SK-N-SH (cell line): ENCODE measurements at places on chromosomes 5 and 9.

DNA sequence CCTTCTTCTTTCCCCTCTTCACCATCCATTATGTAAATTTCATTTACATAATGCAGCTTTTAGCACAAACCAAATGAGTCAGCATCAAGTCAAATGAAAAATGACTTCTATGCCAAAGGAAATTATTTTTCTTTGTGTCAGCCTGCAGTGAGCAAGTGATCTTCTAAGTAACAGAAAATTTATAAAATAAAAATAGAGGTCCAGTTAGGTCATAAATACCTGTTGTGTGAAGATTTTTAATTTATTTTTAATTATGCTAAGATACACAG, 16.7 kb upstream of the THG1L start:
- H3K27ac ChIP-seq, result no peak overlapping the region
- no peak overlapping the region for H3K4me3 ChIP-seq
- H3K36me3 ChIP-seq, result no peaks in the 10 kb centered on the region
- no peaks in the 10 kb centered on the region for H3K4me1 ChIP-seq
- H3K27me3 ChIP-seq, result no peaks in the 10 kb centered on the region

DNA sequence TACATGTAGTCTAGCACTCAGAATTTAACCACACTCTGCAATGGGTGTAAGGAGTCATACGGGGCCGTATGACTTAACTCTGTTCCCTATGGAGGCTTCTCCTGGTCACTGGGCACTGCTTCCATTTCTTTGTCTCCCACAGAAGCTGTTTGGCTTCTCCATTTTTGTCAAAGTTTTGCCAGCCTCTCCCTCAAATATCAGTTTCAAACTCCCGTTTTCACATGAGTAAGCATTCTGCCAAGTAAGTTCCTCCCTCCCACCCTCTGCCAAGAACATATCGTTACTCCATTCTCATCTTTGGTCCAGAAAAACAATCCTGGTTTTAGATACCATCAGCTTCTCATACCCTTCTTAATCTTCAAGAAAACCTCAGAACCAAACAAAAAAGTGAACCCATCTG, 6.1 kb downstream of the AFAP1L1 start:
- H3K4me1 ChIP-seq, result no peaks in the 10 kb centered on the region; the same call in 1 of the 2 replicates
- no peak for DNase-seq
- H3K27ac ChIP-seq, result no peak overlapping the region
- no peaks in the 10 kb centered on the region for H3K27me3 ChIP-seq
- no peaks in the 10 kb centered on the region for H3K36me3 ChIP-seq

DNA sequence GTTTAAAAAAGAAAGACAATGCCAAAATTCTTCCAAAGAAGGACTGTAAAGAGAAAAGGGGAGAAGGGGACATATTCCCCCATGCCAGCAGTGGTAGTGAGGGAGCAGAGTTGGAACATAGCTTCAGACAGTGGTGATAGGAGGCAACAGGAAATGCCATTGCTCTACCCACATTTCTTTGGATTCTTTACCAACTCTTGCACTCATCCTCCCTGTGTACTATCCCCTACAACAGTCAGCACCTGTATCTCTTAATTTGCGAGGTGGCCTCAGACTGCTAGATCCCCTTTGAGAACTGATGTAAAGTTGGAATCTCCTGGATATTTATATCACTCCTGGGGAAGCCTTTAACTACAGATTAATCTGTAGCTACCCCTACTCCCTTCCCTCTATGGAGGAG, 320.6 kb upstream of the PTGER4 start:
- H3K27ac ChIP-seq, result no peak overlapping the region
- H3K36me3 ChIP-seq, result no peaks in the 10 kb centered on the region
- no peak overlapping the region for H3K4me3 ChIP-seq

GRCh38 chr9:18795947-18796671, 236.9 kb downstream of the SAXO1 start:
- H3K4me3 ChIP-seq, result no peak overlapping the region
- H3K36me3 ChIP-seq, result peaks cover 9% of the 10 kb centered on the region; the same call in 1 of the 2 replicates
- peak overlapping the region; percentile 40; the same call in 1 of the 2 replicates for H3K27ac ChIP-seq
- DNase-seq, result no peak

GRCh38 chr5:169174923-169175322, 126.0 kb downstream of the SLIT3 start:
- peak overlapping the region; percentile 95; the same call in 1 of the 2 replicates for H3K27ac ChIP-seq
- H3K27me3 ChIP-seq, result no peaks in the 10 kb centered on the region
- no peak overlapping the region for H3K4me3 ChIP-seq
- H3K4me1 ChIP-seq, result peaks cover 44% of the 10 kb centered on the region

DNA sequence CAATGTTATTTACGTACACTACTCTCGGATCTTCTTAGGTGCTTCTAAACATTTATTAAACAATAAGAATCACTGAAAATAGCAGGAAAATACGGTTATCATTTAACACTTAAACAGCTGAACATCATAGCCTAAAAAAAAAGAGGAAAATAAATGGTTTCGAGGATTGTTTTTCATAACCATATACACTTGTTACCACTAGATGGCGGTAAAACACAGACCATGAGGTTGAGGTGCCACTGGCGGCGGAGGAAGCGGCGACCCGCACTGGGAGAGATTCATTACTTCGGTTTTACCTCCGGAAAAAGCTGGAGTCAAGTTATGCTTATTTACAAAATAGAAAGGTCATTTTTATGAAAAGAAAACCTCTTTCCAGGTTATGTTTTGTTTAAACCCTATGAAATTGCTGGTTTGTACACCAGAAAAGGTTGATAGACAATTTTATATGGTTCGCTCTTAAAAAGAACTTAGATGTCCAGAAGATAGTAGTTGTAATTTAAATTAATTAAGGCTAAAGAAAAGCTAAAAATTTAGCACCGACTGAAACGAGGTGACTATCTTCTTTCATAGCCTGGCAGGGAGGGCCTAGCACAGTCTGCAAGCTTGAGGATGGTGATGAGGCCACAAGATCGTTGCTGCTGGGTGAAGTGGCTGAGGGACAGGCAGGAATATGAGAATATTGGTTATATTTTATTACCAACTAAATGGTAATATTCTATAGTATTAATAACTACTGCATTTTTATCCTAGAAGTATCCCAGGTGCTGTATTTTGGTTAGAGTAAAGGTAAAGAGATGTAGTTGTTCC, 605.7 kb downstream of the RAB3C start:
- no peak overlapping the region for H3K27ac ChIP-seq
- no peaks in the 10 kb centered on the region for H3K27me3 ChIP-seq
- peak; percentile 52 for DNase-seq
- H3K4me1 ChIP-seq, result no peaks in the 10 kb centered on the region
- H3K36me3 ChIP-seq, result no peaks in the 10 kb centered on the region

DNA sequence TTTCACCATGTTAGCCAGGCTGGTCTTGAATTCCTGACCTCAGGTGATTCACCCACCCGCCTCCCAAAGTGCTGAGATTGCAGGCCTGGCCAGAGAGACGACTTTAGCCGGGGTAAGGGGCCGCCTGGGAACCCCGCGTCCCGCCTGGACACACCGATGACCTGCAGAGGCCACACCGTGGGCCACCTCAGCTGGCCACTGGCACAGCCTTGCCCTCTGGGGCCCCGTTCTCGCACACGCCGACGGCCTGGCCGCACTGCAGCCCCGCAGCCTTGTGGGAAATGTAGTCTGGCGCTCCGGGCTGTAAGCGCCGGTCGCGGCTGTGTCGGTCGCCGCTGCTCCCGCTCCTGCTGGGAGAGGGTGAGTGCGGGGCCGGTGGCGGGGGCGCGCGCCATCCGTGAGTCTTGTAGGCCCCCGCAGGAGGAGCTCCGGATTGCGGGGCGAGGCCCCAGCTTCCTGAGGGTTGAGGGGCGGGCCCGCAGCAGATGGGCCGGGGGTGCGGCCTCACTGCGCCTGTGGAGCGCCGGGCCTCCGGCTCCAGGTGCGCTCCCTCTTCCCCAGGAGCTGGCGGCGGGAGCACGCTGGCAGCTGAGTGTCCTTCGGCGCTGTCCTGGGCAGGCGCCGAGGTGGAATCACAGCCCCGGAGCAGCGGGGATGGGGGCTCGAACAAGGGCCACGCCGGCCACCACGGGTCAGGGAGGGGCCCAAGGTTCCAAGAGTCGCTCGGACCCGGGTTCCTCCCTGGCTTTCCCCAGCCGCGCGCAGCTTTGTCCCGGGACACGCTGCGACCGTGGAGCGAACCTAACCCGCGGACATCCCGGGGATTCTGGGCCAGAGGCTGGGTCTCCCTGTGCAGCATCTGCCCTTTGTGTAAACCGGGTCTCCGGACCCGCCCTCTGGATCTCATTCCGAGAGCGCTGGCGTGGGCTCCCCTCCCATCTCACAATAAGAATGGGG, at the start of gene ZFP2:
ZFP2 (plus strand) TSS at position 299 of the 957 bp plus-strand sequence. CDS start 35,401 bp downstream, outside the sequence.
- no peak within 1 kb of the TSS for H3K27ac ChIP-seq
- no peaks in the 10 kb centered on the region for H3K27me3 ChIP-seq
- no peaks in the 10 kb centered on the region for H3K4me1 ChIP-seq
- no peaks in the 10 kb centered on the region for H3K36me3 ChIP-seq

GRCh38 chr9:2798423-2798822, 45.5 kb downstream of the PUM3 start:
- no peak overlapping the region for H3K4me3 ChIP-seq
- H3K27me3 ChIP-seq, result no peaks in the 10 kb centered on the region
- no peaks in the 10 kb centered on the region; the same call in 1 of the 2 replicates for H3K4me1 ChIP-seq

GRCh38 chr5:82334085-82334692, 56.0 kb upstream of the RPS23 start:
- no peaks in the 10 kb centered on the region for H3K27me3 ChIP-seq
- no peak overlapping the region for H3K4me3 ChIP-seq
- H3K4me1 ChIP-seq, result peaks cover 20% of the 10 kb centered on the region
- peak overlapping the region; percentile 95 for H3K27ac ChIP-seq
- no peaks in the 10 kb centered on the region for H3K36me3 ChIP-seq

- no peak for DNase-seq
- no peak overlapping the region for H3K27ac ChIP-seq
- H3K36me3 ChIP-seq, result no peaks in the 10 kb centered on the region
- H3K4me1 ChIP-seq, result peaks cover 18% of the 10 kb centered on the region
Observed at GRCh38 chr5:149567226-149567625, 14.1 kb upstream of the ARHGEF37 start.

GRCh38 chr5:79503794-79504495, 10.0 kb downstream of the HOMER1 start:
- no peak overlapping the region for H3K4me3 ChIP-seq
- DNase-seq, result no peak
- peaks cover under 1% of the 10 kb centered on the region for H3K4me1 ChIP-seq
- H3K27ac ChIP-seq, result no peak overlapping the region

DNA sequence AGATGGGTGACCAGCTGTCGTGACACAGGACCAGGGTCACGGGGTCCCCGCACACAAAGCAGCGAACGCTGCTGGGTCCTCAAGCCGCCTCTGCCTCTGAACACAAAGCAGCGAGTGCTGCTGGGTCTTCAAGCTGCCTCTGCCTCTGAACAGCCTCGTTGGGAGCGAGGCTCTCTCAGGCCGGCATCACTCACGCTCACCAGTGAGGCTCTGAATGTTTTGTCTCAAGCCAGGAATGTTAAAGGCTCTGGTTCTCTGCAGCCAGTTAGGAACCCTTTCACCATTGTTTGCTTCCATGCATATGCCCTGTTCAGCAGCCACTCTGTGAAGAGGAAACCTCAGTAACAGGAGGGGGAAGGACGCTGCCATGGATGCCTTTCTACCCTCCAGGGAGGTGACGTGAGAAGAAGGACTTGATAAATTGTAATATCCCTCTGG, 82.7 kb upstream of the TAF11L2 start:
- no peaks in the 10 kb centered on the region for H3K27me3 ChIP-seq
- no peak overlapping the region for H3K4me3 ChIP-seq
- no peaks in the 10 kb centered on the region for H3K4me1 ChIP-seq

GRCh38 chr9:137301081-137301947, 757 bp downstream of the NRARP start:
- no peaks in the 10 kb centered on the region for H3K27me3 ChIP-seq
- H3K27ac ChIP-seq, result no peak overlapping the region
- no peaks in the 10 kb centered on the region for H3K36me3 ChIP-seq
- peak; percentile 86 for DNase-seq
- H3K4me1 ChIP-seq, result no peaks in the 10 kb centered on the region

DNA sequence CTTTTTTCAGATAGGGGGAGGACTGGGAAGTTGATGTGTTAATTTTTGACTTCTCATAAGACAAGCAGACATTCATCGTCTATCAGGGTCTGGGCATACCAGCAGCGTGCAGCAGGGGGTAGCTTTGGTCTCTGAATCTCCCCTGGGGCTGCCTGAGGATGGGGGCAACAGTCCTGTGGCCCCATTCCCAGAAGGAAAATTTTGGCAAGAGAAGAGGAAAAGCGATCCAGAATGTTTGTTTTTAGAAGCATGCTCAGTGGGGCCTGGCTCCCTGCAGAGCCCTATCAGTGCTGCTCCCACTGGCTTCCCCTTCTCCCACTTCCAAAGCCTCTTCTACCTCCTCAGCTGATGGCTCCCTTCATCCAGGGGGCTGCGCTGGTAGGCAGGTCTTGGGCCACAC, 194.8 kb upstream of the IL12B start:
- H3K27me3 ChIP-seq, result no peaks in the 10 kb centered on the region
- no peak for DNase-seq
- H3K36me3 ChIP-seq, result no peaks in the 10 kb centered on the region

DNA sequence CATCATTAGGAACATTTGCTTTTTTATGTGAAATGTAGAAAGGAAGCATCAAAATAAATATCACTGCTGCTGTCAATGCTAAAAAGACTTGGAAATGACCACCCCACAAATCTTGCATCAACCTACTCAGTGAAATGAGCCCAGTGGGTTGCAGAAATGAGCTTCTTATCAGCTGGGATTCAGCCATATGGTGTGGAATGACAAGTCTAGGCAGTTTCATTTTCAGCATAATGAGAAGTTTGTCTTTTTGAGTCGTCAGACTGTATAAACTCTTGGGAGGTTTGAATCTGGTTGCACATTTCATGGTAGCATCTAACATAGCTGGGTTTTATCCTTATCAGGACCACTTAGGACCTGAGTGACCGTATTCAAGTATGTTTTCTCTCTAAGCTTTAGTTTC, 251.1 kb upstream of the PPP1R2B start:
- DNase-seq, result no peak
- no peak overlapping the region for H3K27ac ChIP-seq
- no peaks in the 10 kb centered on the region for H3K36me3 ChIP-seq
- no peaks in the 10 kb centered on the region for H3K27me3 ChIP-seq
- no peak overlapping the region for H3K4me3 ChIP-seq

DNA sequence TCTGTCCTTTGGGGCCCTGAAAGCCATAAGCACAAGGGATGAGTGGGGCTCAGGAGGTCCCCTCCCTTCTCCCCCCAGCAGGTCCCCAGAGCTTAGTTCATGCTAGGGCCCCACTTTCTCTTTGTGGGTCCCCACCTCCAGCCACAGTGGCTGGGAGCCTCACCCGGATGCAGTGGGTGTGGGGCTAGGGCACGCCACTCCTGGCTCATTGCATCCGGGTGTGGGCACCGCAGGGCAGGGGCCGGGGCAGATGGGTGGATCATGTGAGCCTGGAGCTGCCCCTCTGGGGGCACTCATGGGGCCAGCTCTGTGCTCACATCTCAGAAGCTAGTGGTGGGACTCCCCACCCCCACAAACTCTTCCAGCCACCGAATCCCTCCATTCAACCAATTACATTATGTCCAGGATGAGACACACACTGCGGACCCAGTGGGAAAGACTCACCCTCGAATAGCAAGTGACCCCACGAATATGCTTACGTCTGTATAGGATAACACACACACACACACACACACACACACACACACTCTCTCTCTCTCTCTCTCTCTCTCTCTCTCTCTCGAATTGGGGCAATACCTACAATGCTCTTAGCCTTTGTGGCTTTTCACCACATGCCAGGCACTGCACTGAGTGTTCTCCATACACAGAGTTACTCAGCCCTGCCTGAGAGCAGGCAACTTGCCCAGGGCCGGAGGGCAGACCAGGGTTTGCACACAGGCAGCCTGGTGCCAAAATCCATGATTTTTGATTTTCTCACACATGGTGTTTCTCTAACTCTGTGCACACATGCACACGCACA, 16.8 kb upstream of the PHYKPL start:
- H3K27me3 ChIP-seq, result no peaks in the 10 kb centered on the region
- H3K36me3 ChIP-seq, result no peaks in the 10 kb centered on the region
- H3K4me3 ChIP-seq, result no peak overlapping the region
- no peak overlapping the region; the same call in 1 of the 2 replicates for H3K27ac ChIP-seq
- no peak for DNase-seq
